ENCODE measurements at places on chromosomes 5 and 9. TPM values are rescaled to one million over a fixed set of nuclear protein-coding genes. Genes with fewer than 3 reads are reported as not detected.
A peak's percentile ranks its signal among the peaks of the same experiment; 100 is the strongest.

Gene SURF1
- 31.2 TPM for total RNA-seq

Gene TYRP1
- total RNA-seq: not detected

Gene TMC1
- not detected for total RNA-seq

Gene DNM1
- total RNA-seq: 33.4 TPM

DNA sequence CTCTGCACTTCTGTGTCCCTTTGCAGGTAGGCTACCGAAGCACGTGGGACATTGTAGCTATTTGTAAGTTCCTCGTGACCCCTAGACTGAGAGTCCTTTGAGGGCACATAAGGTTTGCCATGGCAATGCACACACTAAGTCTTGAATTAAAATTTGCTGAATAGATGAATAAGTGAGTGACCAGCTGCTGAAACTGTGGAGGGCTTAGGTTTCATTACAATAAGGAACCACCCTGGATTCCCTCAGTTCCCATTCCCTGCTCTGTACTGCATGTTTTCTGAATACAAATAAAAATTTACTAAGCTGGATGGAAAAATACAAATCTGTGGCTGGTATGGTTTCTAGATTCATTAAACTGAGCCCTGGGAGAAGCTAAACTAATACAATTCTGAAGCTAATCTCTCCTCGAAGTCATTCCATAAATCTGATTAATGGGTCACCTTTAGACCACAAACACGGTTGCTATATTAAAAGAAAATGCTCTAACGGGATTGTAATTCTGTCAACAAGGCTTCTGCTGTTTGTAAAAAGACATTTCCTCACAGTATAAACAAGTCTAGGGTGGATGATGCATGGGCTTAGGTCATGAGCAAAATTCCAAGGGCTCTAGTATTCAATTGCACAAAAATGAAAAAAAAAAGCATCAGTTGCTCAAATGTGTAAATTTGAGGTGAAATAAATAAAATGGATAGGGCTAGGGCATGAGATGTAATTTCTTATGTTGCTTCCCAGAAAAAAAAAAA, 172.3 kb downstream of the ATP10B start:
- DNase-seq: no peak
- no peaks in the 10 kb centered on the region for H3K36me3 ChIP-seq
- H3K4me3 ChIP-seq: no peak overlapping the region
- H3K4me1 ChIP-seq: no peaks in the 10 kb centered on the region
- no peaks in the 10 kb centered on the region for H3K27me3 ChIP-seq

- H3K4me1 ChIP-seq: peaks cover 22% of the 10 kb centered on the region
- H3K27me3 ChIP-seq: no peaks in the 10 kb centered on the region
- no peak for DNase-seq
- H3K4me3 ChIP-seq: no peak overlapping the region
Measured at GRCh38 chr9:14214065-14214684, 99.8 kb downstream of the NFIB start.

GRCh38 chr9:131436865-131437271, 43.0 kb downstream of the PRRC2B start:
- H3K27ac ChIP-seq: no peak overlapping the region
- peaks cover 18% of the 10 kb centered on the region for H3K4me1 ChIP-seq
- H3K4me3 ChIP-seq: no peak overlapping the region
- H3K27me3 ChIP-seq: no peaks in the 10 kb centered on the region
- DNase-seq: no peak
- peaks cover 87% of the 10 kb centered on the region for H3K36me3 ChIP-seq

DNA sequence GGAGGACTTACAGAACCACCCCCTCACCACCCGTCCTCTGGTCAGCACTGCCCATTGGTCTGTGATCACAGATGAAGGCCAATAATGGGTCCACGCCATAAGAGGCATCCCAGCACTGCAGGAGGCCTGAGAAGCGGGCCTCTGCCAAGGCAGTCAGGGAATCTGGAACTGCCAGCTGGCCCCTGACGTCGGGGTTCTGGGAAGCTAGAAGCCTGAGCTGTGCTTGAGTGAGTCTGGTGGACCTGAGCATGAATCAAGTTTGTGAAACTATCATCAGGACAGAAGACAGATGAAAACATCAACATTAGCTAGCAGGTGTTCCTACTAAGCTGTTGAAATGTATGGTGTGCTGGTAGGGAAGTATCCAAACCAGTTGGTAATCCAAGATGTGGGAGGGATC, 7.8 kb downstream of the ANGPTL2 start:
- no peak for DNase-seq
- H3K4me1 ChIP-seq: peaks cover 84% of the 10 kb centered on the region
- H3K36me3 ChIP-seq: no peaks in the 10 kb centered on the region
- H3K27me3 ChIP-seq: no peaks in the 10 kb centered on the region
- H3K27ac ChIP-seq: peak overlapping the region; percentile 33

- DNase-seq: no peak
- H3K4me3 ChIP-seq: no peak overlapping the region
- H3K4me1 ChIP-seq: no peaks in the 10 kb centered on the region
- H3K27me3 ChIP-seq: no peaks in the 10 kb centered on the region
Measured at GRCh38 chr5:7087719-7088297, 308.1 kb upstream of the ADCY2 start.

DNA sequence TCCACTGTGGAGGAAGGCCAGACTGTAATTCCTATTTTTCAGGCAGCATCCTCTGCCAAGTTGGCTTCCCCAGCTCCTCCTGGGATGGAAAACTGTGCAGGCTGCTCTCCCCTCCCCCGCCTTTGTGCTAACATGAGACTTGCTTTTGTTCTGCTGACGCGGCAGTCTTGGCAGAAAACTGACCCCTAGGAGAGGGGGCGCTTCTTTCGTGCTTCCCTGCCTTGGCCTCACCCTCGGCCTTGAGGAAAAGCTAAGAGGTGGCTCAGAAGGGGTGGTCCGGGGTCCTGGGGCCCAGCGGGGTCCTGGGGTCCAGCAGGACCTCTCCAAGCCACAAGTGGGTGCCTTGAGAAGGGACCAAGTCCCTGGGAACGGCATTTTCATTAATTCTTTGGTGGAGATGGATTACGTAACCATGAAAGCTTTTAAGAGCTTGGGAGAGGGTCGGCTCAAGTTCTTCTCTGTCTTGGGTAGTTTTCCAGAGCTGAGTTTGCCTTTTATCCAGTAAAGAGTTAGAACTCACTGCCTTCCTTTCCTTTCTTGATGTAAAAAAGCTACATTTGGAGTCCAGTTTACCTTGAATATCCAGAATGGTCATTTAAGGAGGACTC, 51.0 kb downstream of the SH3PXD2B start:
- H3K4me3 ChIP-seq: no peak overlapping the region
- H3K27ac ChIP-seq: peak overlapping the region; percentile 98

Data from vagina (tissue), 2 donors.